ENCODE measurements at places on chromosomes 12 and 14.

DNA sequence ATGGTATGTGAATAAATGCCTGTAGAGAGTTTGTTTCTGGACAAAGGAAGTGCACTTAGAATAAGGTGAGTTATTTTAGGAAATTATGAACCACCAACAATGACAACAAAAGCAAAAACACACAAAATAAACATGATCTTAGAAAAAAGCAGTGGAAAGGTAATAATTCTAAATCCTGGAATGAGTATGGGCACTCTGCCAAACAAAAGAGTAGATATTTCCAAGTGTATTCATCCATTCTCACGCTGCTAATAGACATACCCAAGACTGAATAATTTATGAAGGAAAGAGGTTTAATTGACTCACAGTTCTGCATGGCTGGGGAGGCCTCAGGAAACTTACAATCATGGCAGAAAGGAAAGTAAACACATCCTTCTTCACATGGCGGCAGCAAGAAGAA is 269.3 kb upstream of the NPAS3 start:
- DNase-seq = no peak

DNA sequence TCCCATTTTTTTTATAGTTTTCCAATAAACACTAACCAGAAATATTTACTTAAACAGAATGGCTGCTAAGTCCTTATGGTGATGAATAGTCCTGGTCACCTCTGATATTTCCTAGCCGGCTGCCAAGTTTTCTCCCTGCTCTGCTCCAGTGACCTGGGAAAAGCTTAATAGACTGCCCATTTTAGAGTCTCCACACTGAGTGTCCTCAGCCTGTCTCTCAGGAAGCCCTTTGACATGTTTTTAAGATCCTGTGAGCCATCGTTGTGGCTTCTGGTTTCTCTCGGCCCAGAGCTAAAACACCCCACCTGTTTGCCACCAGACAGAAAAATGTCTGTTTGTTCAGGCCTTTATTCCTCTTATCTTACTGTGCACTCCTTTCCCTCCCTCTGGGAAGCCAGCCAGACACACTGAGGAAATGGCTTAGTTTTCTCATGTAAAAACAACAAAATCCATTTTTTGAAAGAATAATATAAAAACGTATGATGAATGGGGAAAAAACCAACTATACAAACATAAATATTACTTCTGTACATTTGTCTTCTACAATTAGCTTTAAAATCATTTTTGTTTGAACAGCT is 25.4 kb upstream of the ALDH2 start:
- no peak for DNase-seq

GRCh38 chr14:99718811-99719192 is 34.7 kb downstream of the CYP46A1 start:
- DNase-seq = peak; percentile 47

DNA sequence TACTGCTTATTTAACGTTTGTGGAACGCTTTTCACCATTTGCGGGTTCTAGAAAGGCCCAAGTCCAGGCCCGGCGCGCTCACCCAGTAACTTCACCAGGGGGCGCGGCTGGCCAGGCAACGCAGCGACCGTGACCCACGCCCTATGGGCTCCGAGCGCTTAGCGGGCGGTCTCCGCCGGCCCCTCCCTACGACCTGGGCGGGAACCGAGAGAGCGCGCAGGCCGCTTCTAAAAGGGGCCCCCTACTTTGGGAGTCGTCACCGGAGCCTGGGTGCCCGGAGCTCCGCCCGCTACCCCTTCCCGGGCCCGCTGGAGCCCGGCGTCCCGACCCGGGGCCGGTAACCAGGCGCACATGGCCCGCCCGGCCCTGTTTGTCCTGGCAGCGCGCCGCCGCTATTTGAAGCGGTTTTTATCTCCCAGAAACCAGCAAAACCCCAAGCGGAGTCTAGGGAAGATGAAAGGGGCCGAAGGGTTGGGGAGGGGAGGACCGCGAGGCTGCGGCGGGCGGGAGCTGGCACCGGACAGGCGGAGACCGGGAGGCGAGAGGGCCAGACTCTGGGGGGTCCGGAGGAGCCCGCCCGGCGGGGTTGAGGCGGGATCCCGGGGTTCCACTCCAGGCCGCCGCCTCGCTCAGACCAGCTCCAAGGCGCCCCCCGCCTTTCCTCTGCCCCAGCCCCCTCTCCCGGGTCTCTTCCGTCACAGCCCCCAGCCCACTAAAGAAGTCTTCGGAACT is 3.5 kb upstream of the AAAS start:
- DNase-seq = peak; percentile 99

DNA sequence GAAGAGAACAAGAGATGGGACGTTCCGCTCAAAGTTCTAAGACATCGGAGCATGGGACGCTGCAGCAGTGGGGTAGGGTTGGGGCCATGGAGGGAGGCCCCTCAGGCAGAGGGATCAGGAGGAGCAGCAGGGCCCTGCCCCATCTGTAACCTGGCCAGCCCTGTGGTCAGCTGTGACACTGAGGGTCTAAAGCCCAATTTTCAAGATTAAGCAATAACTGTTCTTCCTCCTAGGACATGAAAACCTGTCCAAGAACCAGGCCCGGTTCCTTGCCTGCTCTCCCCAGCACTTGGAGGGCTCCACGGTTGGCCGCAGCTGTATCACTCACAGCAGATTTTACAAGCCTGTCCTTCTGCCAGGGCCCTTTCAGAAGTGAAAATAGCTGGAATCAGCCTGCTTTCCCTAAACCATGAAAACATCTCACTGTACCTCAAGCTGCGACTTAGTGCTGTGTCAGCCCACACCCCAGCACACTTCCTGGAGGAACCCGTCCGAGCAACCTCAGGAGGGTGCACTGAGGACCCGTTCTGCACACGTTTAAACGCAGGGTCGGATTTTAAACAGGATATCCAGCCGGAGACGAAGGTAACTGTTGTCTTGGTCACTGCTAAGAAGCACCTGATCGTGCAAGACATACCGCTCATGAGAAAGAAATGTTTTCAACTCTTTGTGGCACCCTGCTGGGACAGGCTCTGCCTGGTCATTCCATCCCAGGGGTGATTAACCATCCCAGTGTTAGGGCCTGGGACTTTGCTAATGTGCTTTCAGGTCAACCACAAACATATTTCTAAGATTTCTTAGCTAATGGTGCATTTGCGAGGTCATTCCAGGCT is 201.9 kb upstream of the DIO3 start:
- peak; percentile 93 for DNase-seq

GRCh38 chr12:2651068-2651965 is 143.5 kb upstream of the FKBP4 start:
- DNase-seq = no peak

DNA sequence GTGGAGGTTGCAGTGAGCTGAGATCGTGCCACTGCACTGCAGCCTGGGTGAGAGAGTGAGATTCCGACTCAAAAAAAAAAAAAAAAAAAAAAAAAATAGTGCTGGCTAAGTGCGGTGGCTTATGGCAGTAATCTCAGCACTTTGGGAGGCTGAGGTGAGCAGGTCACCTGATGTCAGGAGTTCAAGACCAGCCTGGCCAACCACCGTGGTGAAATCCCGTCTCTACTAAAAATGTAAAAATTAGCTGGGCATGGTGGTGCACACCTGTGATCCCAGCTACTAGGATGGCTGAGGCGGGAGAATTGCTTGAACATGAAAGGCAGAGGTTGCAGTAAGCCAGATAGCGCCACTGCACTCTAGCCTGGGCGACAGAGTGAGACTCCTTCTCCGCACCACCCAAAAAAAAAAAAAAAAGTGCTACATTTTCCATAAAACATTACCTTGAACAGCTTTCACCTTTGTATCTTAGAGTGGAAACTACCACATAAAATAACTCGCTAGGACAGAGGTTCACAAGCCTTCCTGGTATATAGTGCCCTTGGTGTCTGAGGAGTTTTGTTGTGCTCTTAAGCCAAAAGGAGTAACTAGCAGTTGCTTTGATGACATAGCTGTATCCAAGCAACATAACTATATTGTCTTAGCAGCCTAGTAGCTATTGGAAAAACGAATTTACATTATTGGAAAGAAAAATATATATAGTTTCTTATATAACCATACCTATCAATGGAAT is 11.1 kb downstream of the PTGES3 start:
- no peak for DNase-seq

DNA sequence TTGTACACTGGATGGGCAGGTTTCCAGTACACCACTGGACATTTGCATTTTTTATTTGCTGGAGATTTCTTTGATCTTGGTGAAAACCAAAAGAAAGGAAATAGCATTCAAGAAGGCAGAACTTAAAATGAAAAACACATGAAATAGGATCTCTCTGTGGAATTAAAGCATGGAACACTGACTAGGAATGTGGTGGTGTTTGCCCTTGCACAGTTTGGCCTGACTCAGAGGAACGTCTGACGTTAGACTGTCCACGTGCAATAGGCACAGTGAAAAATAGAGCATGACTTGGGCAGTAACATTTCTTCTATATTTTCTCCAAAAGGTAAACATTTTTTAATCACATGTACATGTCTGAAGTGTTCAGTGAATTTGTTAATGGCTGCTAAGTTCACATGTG is 474.1 kb upstream of the PRICKLE1 start:
- no peak for DNase-seq

- DNase-seq = no peak
Observed at GRCh38 chr12:131093971-131094830, 140.5 kb downstream of the ADGRD1 start.

GRCh38 chr14:96461950-96462798 is 40.0 kb upstream of the PAPOLA start:
- no peak for DNase-seq

DNA sequence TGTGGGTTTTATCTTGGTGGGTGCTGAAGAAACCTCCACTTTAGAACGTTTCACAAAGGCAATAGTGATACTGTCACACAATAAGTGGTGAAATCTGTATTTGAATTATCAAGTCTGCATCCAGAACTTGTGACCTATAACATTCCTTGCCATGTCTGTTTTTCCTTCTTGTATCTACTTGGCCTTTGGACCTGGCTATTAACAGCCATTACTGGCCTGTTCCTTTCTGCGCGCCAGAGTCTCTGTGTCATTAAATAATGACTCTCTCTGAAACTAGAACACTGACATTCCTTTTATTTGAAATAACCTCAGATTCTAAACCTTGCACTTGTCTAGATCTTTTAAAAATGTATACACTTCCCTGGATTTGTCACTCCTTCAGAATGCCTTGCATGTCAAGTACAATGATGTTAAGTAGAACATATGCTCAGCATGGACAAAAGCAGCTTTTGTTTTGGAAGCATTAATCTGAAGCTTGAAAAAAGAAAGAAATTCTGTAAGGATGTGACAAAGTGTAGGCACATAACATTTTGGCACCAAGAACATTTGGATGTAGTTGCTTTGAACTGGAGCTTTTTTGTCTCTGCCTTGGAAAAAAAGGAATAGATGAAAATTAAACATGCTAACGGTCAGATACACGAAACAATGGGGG is 95.5 kb upstream of the RPL10L start:
- no peak for DNase-seq

- DNase-seq = no peak
Observed at GRCh38 chr12:53965281-53966084, 7.4 kb upstream of the HOXC11 start.

DNA sequence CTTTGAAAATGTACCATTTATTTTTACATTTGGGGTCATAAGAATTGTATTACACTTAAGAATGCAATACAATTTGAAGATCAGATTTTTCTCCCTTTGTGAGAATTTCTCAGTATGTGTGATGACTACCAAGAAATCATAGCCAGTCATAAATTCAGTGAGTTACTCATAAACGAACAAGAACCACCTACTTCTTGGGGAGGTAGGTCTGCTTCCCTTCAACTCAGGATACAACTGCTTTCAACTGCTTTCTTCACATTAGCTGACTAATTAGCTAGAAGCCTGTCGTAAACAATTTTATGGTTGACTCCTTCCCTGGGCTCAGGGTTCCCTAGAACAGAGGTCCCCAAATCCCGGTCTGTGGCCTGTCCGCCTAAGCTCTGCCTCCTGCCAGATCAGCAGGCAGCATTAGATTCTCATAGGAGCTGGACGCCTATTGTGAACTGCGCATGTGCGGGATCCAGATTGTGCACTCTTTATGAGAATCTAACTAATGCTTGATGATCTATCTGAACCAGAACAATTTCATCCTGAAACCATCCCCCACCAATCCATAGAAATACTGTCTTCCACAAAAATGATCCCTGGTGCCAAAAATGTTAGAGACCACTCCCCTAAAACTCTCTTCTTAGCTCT is 3.7 kb downstream of the ANG start:
- no peak for DNase-seq

GRCh38 chr14:92143309-92143708 is 21.5 kb downstream of the CPSF2 start:
- no peak for DNase-seq

- DNase-seq = no peak
Observed at GRCh38 chr12:47730341-47730744, 5.1 kb upstream of the ENDOU start.

- DNase-seq = no peak
Observed at GRCh38 chr14:80946797-80947196, 5.3 kb upstream of the CEP128 start.

- peak; percentile 62 for DNase-seq
Observed at GRCh38 chr12:47264951-47265350, 185.2 kb upstream of the AMIGO2 start.

DNA sequence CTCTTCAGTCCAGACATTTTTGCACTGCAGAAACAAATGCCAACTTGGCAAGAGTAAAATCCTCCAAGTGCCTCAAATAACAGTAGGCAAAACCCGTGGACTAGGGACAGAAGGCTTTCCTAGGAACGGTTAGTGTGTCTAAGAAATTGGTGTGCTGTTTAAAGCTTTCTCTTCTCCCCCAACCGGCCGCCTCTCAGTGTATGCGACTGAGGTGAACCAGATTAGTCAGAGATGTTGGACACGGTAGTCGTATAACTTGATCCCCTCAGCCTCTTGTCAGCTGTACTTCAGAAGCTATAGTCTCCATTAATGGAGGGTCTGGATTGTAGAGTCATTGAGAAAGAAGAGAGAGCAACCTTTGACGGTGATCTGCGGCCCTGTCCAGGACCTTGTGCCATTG is 21.7 kb downstream of the PPFIBP1 start:
- DNase-seq = no peak

- DNase-seq = no peak
Observed at GRCh38 chr12:75578546-75578945, 67.1 kb upstream of the KRR1 start.

GRCh38 chr14:50920482-50921230 is 23.6 kb downstream of the PYGL start:
- peak; percentile 68 for DNase-seq

- DNase-seq = no peak
Observed at GRCh38 chr14:53306267-53306721, 153.2 kb upstream of the DDHD1 start.

DNA sequence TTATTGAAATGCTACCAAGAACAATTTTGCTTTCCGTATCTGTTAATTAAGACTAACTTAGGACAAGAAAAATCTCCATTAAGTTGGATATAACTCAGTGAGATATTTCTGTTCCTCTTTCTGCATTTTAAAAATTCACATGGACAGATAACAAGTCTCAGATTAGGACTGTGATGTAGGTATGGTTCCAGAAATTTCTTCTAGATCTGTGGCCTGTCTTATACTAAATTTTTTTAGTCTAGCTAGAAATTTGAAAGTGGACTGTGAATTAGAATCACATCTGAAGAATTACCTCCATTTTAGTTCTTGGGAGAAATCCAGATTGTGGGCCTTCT is 41.6 kb downstream of the USP15 start:
- no peak for DNase-seq

DNA sequence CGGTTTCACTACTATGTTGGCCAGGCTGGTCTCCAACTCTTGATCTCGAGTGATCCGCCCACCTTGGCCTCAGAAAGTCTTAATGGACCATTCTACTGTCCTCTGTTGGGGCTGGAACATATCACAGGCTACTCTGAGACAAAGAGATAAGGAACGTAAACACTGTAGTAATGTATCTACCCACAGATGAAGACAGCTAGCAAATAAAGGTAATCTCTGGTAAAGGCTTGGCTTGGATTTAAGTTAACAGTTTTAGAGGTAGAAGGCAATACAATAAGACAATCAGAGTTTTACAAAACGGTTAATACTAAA is 44.6 kb upstream of the ISM2 start:
- no peak for DNase-seq

- no peak for DNase-seq
Observed at GRCh38 chr12:120720234-120720986, 5.2 kb upstream of the ACADS start.

Data from esophagus muscularis mucosa (tissue), 4 donors.